ENCODE measurements at places on chromosomes 2 and 18.

DNA sequence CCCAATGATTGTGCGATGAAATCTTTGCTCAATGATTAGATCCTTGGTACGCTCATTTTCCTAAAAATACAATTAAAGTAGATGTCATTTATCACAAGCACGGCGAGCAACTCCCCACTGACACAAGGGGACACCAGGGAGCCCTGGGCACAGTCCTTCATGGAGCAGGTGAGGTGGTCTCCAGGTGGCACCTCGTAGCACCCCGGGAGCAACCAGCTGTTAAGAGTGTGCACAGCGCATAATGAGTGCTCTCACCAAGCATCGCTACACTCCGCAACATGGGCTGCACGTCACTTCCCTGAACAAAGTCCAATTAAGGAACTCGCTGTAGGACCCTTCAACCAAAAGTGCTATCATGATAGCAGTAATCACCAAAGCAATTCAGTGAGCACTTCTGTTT lies 59.8 kb downstream of the ANO7 start:
- DNase-seq: no peak

- no peak for DNase-seq
Measured at GRCh38 chr2:224626735-224627134, 41.6 kb upstream of the CUL3 start.

DNA sequence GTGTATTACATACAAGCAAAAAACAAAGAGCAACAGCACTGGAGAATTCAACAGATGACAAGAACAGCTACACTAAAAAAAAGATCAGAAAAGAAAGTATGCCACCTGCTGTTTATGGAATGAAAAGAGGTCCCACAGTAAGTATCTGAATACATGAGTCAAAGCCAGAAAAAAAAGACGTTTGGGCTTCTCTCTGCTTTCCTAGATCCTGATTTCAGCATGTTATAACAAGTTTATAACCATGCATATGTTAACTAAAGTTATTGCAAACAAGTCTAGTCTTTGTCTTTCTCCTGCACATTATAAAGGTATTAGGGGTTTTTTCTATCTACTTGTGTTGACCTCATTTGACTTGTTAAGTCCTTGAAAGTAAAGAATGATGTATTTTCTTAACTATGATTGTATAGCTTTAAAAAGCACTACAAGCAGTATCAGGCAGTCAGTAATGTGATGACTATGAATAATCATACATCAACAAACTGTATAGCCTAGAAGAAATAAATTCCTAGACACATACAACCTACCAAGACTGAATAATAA lies 108.5 kb upstream of the COL5A2 start:
- DNase-seq: no peak

GRCh38 chr18:8507915-8508705 lies 101.1 kb upstream of the RAB12 start:
- DNase-seq: no peak

DNA sequence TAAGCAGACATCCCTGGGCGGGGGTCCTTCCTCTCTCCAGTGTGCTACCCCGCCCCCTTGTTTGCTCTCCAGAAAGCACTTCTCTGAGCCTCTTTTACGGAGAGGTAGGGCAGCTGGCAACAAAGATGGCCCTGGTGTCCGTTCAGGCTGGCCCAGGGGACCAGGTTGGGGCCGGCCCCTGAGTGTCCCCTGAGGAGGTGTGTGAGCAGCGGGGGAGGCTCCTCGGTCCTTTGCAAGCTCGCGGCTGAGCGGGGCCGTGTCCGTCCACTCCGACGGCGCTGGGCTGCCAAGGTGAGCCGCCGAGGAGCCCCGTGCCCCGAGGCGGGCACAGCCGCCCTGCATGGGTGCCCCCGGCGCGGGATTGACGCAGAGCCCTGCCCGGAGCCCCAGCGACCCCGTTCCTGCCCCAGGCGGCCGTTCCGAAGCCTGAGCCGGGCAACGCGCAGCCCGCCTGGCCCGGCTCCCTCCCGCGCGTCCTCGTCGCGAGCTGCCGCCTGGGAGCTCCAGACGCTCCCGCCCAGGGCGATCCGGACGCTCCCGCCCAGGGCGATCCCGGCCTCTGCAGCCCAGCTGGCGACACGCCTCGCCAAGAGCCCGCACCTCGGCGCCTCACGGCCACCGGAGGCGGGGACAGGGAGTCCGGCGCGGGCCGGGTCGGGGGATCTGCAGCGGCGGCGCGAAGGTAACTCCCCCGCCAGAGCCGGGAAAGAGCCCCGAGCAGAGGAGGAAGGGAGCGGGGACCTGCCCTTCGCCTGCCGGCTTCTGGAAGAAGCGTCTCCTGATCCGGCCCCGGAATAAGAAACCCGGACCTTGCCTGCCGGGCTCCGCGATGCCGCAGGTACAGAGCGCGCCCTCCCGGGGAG lies at the start of gene PROKR1:
Gene PROKR1, plus strand, starts transcription at position 569 of the 863 bp plus-strand sequence. CDS start 2,243 bp downstream, outside the sequence.
- peak; percentile 36 for DNase-seq

DNA sequence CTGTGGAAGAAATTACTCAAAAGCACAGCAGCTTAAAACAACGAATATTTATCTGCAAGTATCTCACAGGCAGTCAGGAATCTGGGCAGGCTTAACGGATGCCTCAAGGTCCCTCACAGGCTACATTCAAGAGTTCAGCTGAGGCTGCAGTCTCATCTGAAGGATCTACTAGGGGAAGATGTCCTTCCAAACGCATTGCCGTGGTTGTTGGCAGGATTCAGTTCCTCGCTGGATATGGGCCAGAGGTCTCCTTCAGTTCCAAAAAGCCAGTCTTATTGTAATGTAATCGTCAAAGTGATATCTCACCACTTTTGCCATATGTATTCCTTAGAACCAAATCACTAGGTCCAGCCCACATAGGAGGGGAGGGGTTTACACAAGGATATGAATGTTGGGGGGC lies 98.2 kb upstream of the EPAS1 start:
- DNase-seq: no peak

DNA sequence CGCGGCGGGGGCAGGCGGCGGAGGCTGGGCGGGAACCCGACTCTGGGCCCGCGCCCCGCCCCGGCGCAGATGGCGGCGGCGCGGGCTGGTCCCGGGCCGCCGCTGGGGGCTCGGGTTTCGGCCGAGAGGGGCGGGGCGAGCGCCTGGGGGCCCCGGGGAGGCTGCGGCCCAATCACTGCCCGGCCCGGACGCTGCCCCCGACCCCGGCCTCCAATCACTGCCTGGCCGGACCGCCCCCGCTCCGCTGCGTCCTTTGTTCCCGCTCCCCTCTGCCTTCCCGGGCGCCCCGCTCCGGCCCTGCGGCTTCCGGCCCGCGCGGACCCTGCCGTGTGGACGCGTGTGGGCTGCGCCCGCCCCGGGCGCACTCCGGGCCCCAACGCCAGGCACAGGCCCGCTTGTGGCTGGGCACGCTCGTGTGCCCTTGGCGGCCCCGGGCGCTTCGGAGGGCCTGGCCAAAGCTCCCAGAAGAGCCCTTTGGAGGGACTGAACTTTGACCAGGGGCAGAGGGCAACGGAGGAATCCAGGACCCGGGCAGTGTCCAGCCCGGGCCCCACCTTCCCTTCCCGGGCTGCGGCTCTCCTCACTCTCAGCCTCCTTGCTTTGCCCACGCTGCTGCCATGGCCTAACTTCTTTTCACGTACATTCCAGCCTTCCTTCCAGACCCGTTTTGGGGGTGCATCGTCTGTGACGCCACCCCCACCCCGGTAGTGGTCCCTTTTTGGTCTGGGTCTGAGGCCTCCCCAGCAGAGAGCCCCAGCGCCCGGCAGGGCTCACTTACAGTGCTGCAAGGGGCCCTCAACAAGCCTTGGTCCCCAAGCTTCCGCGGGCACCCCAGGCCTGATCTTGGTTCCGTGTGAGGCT lies 27.1 kb upstream of the PTMA start:
- peak; percentile 75 for DNase-seq

- DNase-seq: no peak
Measured at GRCh38 chr2:72533765-72534164, 292.1 kb downstream of the EXOC6B start.

DNA sequence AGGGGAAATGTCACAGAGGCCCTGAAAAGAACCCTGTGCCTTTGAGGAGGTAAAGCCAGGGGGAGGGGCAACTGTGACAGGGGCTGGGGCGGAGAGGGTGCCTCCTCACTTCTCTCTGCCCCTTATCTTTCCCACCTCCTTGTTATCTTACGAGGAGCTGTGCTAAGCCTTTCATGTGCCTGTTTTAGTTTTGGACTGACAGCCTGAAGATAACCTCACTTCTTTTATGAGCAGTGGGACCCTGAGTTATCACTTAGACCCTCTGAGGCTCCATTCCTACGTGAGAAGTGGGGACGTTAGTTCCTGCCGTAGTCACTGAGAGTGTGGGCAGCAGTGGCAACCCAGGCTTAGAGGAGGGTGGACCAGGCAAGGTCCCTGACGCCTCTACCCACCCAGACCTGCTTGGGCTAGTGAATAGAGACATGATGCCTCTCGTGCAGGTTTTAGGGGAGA lies 39.5 kb upstream of the LBH start:
- no peak for DNase-seq

- no peak for DNase-seq
Measured at GRCh38 chr2:31413025-31413424, 1.5 kb downstream of the XDH start.

DNA sequence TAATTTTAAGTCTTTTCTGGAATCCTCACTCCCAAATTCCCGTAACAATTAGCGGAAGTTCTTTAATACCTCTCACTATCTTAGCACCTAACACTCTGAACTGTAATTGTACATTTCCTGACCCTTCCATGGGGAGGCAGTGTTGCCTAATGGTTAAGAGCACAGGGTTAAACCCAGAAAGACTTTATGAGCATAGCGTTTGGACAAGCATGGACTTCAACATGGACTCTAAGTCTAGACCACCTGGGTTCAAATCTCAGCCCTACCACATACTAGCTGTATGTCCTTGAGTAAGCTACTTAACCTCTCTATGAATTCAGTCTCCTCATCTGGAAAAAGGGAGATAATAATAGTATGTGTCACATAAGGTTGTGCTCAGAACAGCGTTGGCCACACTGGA lies 13.0 kb downstream of the ANTXR1 start:
- peak; percentile 35 for DNase-seq
